ENCODE measurements at places on chromosomes 7 and 10. TPM values are rescaled to one million over a fixed set of nuclear protein-coding genes. Genes with fewer than 3 reads are reported as not detected.

MGAM2 gene
- under 0.01 TPM for total RNA-seq

XPNPEP1 gene
- total RNA-seq: 55.3 TPM

PDE6C gene
- total RNA-seq: not detected

AKR1E2 gene
- 25.6 TPM for total RNA-seq

FZD8 gene
- 16.0 TPM for total RNA-seq

PCDH15 gene
- 6.1 TPM for total RNA-seq

CRHR2 gene
- total RNA-seq: 0.98 TPM

FBXL13 gene
- 3.9 TPM for total RNA-seq

Data from temporal lobe (tissue), 4 donors.